GDM1 (cell line): ENCODE measurements at places on chromosomes 16 and 17.

- DNase-seq = no peak
Observed at GRCh38 chr16:17766012-17766411, 295.3 kb upstream of the XYLT1 start.

- DNase-seq = no peak
Observed at GRCh38 chr16:65409510-65409909, 287.6 kb upstream of the CDH11 start.

GRCh38 chr17:8223356-8224126, 13.2 kb upstream of the AURKB start:
- peak; percentile 62 for DNase-seq

DNA sequence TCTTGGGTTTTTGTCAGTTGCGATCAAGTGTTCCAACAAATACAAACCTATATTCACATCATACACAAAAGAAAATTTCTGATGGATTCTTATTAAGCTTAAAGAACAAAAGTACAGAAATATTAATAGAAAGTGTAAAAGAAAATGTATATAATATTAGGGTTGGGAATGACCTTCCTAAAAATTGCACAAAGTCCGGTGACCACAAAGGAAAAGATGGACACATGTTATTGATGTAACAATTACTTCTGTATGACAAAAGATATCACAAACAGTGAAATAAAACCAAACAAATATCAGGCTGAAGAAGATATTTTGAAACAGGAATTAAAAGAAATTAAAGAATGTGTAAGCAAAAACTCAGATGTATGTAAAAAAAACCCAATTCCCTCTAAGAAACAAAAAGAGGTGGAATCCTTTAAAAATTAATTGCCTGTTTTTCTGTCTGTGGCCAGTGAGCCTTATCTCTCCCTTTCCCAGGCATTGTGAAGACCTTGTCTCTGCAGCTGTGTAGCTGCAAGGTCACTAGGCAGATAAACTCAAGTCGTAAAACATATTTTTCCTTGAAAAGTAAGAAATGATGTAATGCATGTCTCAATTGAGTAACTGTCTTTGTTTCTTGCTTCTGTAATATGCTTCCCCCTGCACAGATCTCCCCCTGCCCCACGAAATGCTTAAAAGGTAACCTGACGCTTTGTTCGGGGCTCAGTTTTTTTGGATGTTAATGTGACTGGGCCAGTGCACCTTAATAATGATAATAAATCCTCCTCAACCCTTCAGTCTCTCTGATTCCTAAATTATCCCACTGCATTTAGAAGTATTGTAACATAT, 2.8 kb downstream of the ST6GALNAC1 start:
- no peak for DNase-seq

GRCh38 chr16:58532414-58532813, 17.1 kb downstream of the SETD6 start:
- DNase-seq = no peak

GRCh38 chr16:3643095-3643730, 11.3 kb upstream of the DNASE1 start:
- DNase-seq = no peak

- no peak for DNase-seq
Observed at GRCh38 chr17:61524319-61524718, 66.7 kb downstream of the NACA2 start.
